HepG2 (cell line): ENCODE measurements at places on chromosomes 11 and 22. TPM values are rescaled to one million over a fixed set of nuclear protein-coding genes. Genes with fewer than 3 reads are reported as not detected.

Gene CECR2
- total RNA-seq = not detected in 2 replicates

Gene TEX54
- total RNA-seq = not detected in 2 replicates

Gene TSSK2
- not detected in 2 replicates for total RNA-seq

Gene ACTN3
- 0.04 TPM in 1 of 2 replicates, not detected in the other for total RNA-seq

Gene TEAD1
- total RNA-seq = 30.5 and 40.7 TPM in 2 replicates

Gene CRYBA4
- not detected in 2 replicates for total RNA-seq

Gene ANO1
- total RNA-seq = not detected in 2 replicates

Gene VWCE
- total RNA-seq = 10.4 and 27.6 TPM in 2 replicates

Gene GLB1L3
- total RNA-seq = not detected in 2 replicates

Gene PDGFB
- 0.65 and 1.4 TPM in 2 replicates for total RNA-seq

GRCh38 chr11:94767291-94767690 lies 865 bp upstream of the AMOTL1 start:
- H3K27me3 ChIP-seq = peaks cover 2% of the 10 kb centered on the region; the same call in 1 of the 2 replicates
- H3K27ac ChIP-seq = no peak overlapping the region
- H3K36me3 ChIP-seq = no peaks in the 10 kb centered on the region
- H3K4me3 ChIP-seq = no peak overlapping the region

- no peak overlapping the region for H3K27ac ChIP-seq
- no peak overlapping the region for H3K4me3 ChIP-seq
- no peak for DNase-seq
- no peaks in the 10 kb centered on the region for H3K4me1 ChIP-seq
- H3K27me3 ChIP-seq = no peaks in the 10 kb centered on the region
These were observed 196.9 kb downstream of the TBC1D22A start for GRCh38 chr22:46959369-46959768.

DNA sequence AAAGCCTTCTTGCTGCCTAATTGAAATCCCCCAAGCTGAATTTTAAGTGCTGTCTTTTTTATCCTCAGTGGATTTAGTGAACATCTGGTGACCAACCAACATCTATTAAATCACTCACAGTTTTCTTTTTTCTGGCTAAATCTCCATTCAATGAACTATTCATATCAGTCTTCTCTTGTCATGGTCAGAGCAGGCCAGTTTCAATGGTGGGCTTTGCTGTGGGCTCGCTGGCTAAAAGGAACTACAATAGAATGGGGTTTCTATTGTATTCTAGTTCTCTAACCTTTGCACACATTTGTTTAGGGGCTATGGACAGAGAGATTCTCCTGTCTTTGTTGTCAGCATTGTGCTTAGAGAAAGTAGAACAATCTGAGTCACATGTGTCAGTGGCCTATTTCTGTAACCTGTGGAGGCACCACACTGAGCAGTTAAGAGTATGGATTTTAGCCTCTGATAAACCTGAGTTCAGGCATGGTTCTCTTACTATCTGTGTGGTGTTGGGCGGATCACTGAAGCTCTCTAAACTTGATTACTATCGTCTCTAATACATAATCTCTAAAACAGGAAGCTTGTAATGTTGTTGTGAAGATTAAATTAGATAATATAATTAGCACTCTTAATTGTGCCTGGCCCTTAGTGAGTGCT lies 94.2 kb upstream of the CADM1 start:
- no peak overlapping the region for H3K4me3 ChIP-seq
- no peaks in the 10 kb centered on the region for H3K36me3 ChIP-seq
- no peaks in the 10 kb centered on the region; the same call in 1 of the 2 replicates for H3K27me3 ChIP-seq
- DNase-seq = no peak
- no peaks in the 10 kb centered on the region for H3K4me1 ChIP-seq
- no peak overlapping the region for H3K27ac ChIP-seq

GRCh38 chr11:40187295-40187694 lies 1272.2 kb downstream of the LRRC4C start:
- H3K4me3 ChIP-seq = no peak overlapping the region
- no peak for DNase-seq
- H3K27me3 ChIP-seq = no peaks in the 10 kb centered on the region
- no peaks in the 10 kb centered on the region for H3K4me1 ChIP-seq
- H3K36me3 ChIP-seq = no peaks in the 10 kb centered on the region

- H3K4me3 ChIP-seq = no peak overlapping the region
- no peak overlapping the region for H3K27ac ChIP-seq
- no peak for DNase-seq
- H3K36me3 ChIP-seq = no peaks in the 10 kb centered on the region
- peaks cover 36% of the 10 kb centered on the region for H3K4me1 ChIP-seq
These were observed 986 bp upstream of the MUC5B start for GRCh38 chr11:1221848-1222311.

- no peak for DNase-seq
- no peaks in the 10 kb centered on the region for H3K27me3 ChIP-seq
- no peaks in the 10 kb centered on the region for H3K36me3 ChIP-seq
- H3K27ac ChIP-seq = peak overlapping the region; percentile 73
- H3K4me1 ChIP-seq = peaks cover 51% of the 10 kb centered on the region
These were observed 9.0 kb downstream of the TBC1D10A start for GRCh38 chr22:30317778-30318177.

- no peak for DNase-seq
- H3K36me3 ChIP-seq = peaks cover 3% of the 10 kb centered on the region; the same call in 1 of the 3 replicates
- no peak overlapping the region for H3K4me3 ChIP-seq
These were observed 112.6 kb downstream of the CADM1 start for GRCh38 chr11:115391598-115391997.

- H3K27ac ChIP-seq = no peak overlapping the region
- H3K27me3 ChIP-seq = no peaks in the 10 kb centered on the region; the same call in 2 of the 3 replicates
- no peaks in the 10 kb centered on the region for H3K36me3 ChIP-seq
- no peaks in the 10 kb centered on the region for H3K4me1 ChIP-seq
These were observed 11.1 kb downstream of the CCKBR start for GRCh38 chr11:6270584-6271246.

DNA sequence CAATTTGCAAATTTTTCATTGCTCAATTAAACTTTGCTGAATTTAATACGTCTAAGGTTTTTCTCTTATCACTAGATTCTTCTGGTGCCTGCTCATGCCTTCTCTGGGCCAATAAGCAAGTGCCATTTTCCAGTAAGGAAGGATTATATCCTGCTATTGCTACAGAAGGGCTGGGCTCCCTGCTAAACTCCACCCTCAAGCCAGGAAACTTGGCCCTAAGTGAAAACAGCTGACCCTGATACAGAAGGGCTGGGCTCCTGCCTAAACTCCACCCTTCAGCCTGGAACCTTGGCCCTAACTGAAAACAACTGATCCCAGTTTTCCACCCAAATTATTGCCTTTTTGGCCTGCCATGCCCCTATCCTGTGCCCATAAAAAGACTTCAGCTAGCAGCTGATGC lies 385.3 kb downstream of the DYNC2H1 start:
- no peak for DNase-seq
- no peaks in the 10 kb centered on the region for H3K4me1 ChIP-seq
- no peaks in the 10 kb centered on the region for H3K27me3 ChIP-seq
- H3K27ac ChIP-seq = no peak overlapping the region

GRCh38 chr11:97614606-97615005 lies 1224.8 kb downstream of the JRKL start:
- DNase-seq = no peak
- H3K27ac ChIP-seq = no peak overlapping the region
- no peaks in the 10 kb centered on the region for H3K36me3 ChIP-seq
- H3K4me1 ChIP-seq = no peaks in the 10 kb centered on the region
- H3K27me3 ChIP-seq = no peaks in the 10 kb centered on the region
- H3K4me3 ChIP-seq = no peak overlapping the region

- no peak overlapping the region for H3K27ac ChIP-seq
- H3K36me3 ChIP-seq = no peaks in the 10 kb centered on the region
- no peaks in the 10 kb centered on the region for H3K27me3 ChIP-seq
- DNase-seq = no peak
These were observed 701 bp upstream of the P2RX6 start for GRCh38 chr22:21014202-21014725.

DNA sequence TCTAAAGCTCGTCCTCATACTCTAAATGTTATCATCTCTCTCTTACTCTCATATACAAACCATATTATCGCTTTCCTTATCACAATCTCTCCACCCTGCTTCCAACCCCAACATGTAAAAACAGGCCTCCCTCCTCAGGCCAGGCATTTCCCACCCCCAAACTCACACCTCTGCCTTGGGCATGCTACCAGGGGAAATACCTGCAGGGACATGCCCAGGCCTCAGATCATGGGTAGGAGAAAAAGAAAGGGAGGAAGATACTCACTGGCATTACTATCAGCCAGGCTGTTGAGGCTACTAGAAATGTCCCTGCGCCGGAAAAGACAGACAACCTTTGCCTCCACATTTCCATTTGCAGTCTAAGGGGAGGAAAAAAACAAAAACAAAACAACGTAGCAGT lies 1.8 kb downstream of the MTA2 start:
- H3K4me3 ChIP-seq = peak overlapping the region; percentile 94
- H3K4me1 ChIP-seq = peaks cover 34% of the 10 kb centered on the region
- peak overlapping the region; percentile 88 for H3K27ac ChIP-seq
- H3K36me3 ChIP-seq = peaks cover 22% of the 10 kb centered on the region
- no peaks in the 10 kb centered on the region for H3K27me3 ChIP-seq

GRCh38 chr22:48371391-48371790 lies 1456.3 kb downstream of the BRD1 start:
- H3K27me3 ChIP-seq = peaks cover 48% of the 10 kb centered on the region

- no peak overlapping the region for H3K4me3 ChIP-seq
- DNase-seq = no peak
- no peaks in the 10 kb centered on the region for H3K4me1 ChIP-seq
- no peaks in the 10 kb centered on the region for H3K27me3 ChIP-seq
- no peaks in the 10 kb centered on the region for H3K36me3 ChIP-seq
These were observed 25.8 kb upstream of the LUZP2 start for GRCh38 chr11:24471084-24471483.

DNA sequence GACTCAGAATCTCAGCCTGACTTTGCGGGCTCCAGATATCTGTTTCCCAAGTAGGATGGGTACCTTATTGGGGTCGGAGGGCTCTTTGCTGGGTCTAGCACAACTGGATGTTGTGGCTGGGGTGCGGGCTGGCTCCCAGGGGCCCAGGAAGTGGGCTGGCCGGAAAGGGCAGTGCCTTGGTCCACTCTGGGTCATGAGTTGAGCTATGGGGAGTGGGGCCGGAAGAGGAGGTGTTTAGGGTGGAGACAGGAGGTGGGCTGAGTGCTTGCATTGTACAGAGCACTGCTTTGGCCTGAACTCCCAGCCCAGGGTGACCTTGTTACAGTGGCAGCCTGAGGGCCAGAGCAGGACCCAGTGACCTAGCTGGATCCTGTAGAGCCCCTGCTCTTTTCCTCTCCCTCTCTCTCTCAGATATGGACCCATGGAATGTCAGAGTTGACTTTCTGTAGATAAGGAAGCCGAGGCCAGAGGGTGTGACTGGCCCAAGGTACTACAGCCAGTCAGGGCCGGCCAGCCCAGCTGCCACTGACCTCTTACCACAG lies 13.2 kb downstream of the PHLDB1 start:
- peak overlapping the region; percentile 95 for H3K27ac ChIP-seq
- H3K4me1 ChIP-seq = peaks cover 63% of the 10 kb centered on the region
- H3K27me3 ChIP-seq = no peaks in the 10 kb centered on the region; the same call in 2 of the 3 replicates
- DNase-seq = peak; percentile 90
- peak overlapping the region; percentile 81 for H3K4me3 ChIP-seq

DNA sequence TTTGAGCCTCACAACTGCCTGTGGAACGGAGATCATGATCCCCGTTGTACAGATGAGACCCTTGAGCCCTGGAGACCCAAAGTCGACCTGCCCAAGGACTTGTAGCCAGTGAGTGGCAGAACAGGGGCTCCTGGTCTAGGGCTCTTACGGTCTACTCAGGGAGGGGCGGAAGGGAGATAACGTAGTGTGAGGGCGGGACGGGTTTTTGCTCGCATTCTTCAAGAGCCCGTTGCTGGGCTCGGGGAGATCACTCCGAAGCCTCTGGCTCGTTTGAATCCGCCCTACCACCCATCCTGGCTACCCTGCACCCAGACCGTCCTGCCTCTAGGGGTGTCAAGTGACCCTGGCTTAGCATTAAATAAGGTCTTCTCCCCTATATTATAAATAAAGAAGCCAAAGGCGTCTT lies 639 bp downstream of the CRY2 start:
- DNase-seq = peak; percentile 41
- H3K4me3 ChIP-seq = peak overlapping the region; percentile 97
- H3K27me3 ChIP-seq = no peaks in the 10 kb centered on the region
- peak overlapping the region; percentile 84 for H3K27ac ChIP-seq
